Thyroid gland (tissue), 4 donors: ENCODE measurements at places on chromosomes 7 and 10. TPM values are rescaled to one million over a fixed set of nuclear protein-coding genes. Genes with fewer than 3 reads are reported as not detected.

The METTL2B gene
- total RNA-seq, result 29.9 TPM

DNA sequence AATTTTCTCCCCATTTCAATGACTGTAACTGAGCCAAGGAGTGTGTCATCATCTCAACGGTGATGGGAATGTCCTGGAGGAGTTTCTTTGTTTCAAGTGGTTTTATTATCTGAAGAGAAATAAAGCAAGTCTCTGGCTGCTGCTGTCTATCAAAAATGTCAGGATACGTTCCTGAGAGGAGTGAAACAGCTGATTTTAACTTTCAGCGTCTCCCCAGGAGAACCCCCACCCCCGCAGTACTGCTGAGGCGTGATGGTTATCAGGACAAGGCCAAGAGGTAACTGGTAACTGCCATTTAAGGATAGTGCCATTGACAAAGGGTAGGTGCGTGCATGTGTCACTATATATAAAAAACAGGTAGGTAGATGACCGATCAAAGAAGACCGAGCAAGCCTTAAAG is 70.3 kb upstream of the LRGUK start:
- DNase-seq, result no peak

The MACC1 gene
- total RNA-seq, result 7.7 TPM

DNA sequence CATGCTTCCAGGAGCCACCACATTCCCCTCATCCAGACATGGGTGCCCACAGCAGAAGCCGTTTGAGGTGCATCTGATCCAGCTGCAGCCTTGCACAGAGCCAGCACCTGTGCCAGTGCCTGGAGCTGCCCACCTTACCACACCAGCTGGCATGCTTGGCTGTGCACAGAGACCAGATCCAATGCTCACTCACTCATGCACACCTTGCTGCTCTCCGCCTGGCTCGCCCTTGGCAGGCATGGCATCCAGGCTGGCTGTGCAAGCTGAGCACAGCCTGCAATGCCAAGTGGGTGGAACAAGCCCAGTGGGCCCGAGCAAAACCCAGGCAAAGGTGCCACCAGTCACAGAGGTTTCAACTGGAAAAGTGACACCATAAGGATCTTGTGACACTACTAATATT is 66.9 kb upstream of the SEMA3A start:
- peak; percentile 81 for DNase-seq

- no peak for DNase-seq
Observed at GRCh38 chr7:139297795-139298194, 43.3 kb upstream of the FMC1 start.

DNA sequence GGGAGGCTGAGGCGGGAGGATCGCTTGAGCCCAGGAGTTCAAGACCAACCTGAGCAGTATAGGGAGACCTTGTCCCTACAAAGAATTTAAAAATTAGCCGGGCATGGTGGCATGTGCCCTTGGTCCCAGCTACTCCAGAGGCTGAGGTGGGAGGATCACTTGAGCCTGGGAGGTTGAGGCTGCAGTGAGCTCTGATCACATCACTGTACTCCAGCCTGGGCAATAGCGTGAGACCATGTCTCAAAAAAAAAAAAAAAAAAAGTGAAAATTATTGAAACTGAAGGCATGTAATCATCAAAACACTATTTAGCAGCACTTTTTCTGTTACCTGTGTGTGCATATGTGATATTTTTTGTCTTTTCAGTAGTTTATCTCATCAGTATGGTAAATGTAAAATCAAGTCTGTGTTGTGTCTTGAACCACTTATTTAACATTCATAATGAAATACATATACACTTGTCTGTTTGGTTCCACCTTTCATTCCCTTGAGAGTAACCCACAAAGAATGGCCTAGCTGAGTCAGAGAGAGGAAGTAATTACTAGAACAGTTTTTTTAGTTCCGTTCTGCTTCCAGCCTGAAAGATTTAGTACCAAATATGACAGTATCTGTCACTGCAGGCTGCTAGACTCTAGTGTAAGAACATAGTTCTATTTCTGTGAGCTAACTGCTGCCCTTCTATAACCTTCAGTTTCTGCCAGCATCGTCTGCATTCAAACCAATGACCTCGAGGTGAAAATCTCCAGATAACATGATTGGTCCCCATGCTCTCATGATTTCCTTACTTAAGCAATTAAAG is 68.6 kb downstream of the MMRN2 start:
- no peak for DNase-seq

- peak; percentile 84 for DNase-seq
Observed at GRCh38 chr10:124731551-124731950, 12.6 kb downstream of the FAM53B start.

The FANK1 gene
- total RNA-seq, result 10.9 TPM

DNA sequence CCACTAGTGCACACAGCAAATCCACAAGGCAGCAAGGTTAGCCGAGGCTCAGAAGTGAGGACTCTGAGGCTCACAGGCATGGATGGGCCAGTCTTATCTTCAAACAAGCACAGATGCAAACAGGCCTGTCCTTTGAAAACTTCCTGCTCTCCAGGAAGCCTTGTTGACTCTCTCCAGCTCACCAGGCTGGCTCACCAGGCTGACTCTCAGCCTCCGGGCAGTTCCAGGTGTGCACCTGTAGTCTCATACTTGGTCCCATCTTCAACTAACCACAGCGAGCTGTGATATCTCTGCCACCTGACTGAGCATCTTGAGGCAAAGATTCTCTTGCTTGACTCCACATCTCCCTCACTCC is 173.9 kb upstream of the ZMIZ1 start:
- no peak for DNase-seq

DNA sequence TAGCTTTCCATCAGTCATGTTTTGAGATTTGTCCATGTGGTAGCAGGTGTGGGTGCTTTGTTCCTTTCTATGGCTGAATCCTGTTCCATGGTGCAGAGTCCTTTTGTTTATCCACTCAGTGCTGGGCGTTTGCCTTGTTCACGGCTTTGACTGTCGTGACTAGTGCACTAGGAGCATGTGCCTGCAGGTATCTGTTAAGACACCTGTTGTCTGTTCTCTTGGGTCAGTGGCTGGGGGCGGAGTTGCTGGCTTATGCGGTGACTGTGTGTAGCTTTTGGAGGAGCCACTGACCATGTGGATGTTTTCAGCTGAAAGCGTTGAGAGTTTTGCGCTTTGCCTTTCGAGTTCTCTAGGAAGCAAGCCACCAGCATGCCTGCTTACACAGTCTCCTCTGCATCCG is 573.1 kb upstream of the FOXK1 start:
- no peak for DNase-seq

DNA sequence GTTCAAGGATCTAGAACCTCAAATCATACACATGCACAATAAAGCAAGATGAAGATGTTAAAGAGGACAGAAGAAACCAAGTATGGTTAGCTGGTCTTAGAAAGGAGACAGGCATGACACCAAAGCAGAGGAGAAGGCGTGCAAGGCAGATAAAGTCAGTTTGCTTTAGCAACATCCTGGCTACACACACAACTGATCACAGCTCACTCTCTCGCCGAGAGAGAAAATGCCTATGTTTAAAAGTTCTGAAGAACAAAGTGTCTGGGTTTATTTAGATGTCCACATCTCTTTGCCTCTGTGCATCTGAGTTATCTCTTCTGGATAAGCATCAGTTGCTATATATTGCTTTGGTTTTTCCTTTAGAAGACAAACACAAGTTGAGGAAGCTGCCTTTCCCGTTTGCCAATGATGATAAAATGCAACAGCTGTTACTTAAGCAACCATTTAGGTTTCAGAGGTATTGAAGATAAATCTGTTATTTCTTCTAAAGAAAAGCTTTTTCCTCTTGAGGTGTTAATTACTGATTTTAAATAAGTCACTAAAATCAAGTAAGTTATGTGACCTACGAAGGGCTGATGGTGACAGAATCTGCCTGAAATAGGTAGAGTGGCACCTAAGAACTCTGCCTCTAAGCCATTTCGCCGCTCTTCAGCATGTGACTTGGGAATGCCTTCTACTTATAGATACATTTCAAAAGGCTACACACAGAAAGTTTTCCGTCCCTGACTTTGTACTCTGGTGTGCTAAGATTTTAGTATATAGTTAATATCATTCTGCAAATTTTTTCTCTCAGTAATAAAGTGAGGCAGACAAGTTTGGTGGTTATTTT is 146.2 kb upstream of the ASAH2 start:
- DNase-seq, result no peak

The HOGA1 gene
- 0.67 TPM for total RNA-seq

DNA sequence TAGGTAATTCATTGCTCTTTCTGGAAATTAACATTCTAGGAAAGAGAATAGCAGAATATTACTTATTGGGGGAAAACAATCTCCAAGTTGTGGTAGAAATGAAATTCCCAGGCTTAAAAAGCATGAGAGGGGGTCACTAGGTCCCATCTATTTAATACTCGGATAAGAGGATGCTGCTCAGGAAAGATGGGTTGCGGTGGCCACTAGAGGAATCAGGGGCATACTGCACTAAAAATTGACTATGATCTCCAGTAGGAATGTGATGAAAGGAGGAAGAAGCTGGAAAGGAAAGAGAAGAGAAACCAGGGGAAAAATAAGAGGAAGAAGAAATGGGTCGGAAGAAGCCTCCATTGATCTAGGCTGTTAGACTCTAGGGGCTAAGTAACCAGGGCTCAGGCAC is 192.8 kb downstream of the GPAM start:
- no peak for DNase-seq

The CALN1 gene
- total RNA-seq, result 0.10 TPM

GRCh38 chr10:114301177-114301576 is 62.1 kb downstream of the VWA2 start:
- DNase-seq, result peak; percentile 1

The CTBP2 gene
- total RNA-seq, result 136 TPM

The SMO gene
- 17.2 TPM for total RNA-seq

- DNase-seq, result no peak
Observed at GRCh38 chr7:123096976-123097375, 101.5 kb upstream of the TAS2R16 start.

DNA sequence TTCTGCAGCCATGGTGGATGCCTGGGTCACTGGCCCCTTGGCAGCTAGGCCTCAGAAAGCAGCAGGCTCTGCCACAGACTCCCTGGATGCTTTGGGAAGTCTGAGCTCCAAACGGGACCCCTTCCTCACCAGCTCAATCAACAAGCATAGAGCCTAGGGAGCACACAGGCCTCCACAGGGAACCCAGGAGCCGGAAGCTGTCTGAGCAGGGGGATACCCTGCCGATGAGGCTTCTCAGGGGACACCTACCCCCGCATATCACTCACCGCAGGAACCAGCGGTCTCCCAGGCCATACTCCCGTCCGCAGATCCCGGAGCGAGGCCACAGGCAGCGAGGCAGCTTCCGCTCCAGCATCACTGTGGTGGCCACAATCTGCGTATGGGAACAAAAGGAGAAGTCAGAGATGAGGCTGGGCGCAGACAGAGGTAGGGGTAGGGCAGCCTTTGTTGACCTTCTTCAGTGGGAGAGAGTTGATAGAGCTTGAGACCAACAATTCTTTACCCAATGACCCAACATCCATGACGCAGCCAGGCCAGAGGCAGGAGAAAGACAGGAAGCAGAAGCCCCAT is 13.4 kb downstream of the TRPV6 start:
- DNase-seq, result no peak

- DNase-seq, result no peak
Observed at GRCh38 chr10:133132473-133133291, 27.3 kb upstream of the KNDC1 start.

DNA sequence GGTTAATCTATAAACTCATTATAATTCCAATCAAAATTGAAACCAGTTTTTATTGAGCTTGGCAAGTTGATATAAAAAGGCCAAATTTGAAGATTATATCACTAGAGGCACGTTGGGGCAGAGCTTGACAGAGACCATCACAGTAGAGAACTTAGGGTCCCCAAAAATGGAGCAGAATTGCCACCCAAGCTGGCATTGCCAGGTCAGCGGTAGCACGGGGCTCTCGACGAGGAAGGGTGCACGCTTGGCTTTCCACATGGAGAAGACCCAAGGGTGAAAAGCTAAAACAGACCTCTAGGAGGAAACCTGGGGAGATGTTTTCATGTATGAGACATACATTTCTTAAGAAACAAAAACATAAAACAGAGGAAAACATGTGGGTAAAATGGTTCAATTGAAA is 4.3 kb upstream of the JAKMIP3 start:
- no peak for DNase-seq

GRCh38 chr7:17957871-17958270 is 17.6 kb upstream of the SNX13 start:
- DNase-seq, result no peak

- no peak for DNase-seq
Observed at GRCh38 chr10:74486659-74487058, 335.6 kb downstream of the ADK start.

The GNG11 gene
- 10.7 TPM for total RNA-seq

GRCh38 chr10:126090911-126091728 is 194.8 kb downstream of the FANK1 start:
- no peak for DNase-seq

GRCh38 chr10:74518061-74518460 is 308.3 kb upstream of the KAT6B start:
- DNase-seq, result no peak

DNA sequence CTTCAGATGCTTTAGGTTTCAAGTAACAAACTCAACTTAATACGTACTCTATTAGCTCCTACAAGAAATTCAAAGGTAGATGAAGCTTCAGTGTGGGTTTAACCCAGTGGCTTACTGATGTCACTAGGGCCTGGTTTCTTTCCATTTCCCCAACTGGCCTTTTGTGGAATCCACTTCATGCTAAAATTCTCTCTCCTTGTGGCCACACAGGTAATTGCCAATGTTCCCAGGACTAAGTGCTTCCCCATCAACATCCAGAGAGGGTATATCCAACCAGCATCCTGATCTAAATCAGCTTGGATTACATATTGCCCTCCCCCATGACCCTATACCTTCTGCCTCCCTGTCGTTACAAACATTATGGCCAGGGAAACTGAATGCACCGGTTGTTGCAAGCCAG is 10.7 kb downstream of the FBXL13 start:
- DNase-seq, result no peak

DNA sequence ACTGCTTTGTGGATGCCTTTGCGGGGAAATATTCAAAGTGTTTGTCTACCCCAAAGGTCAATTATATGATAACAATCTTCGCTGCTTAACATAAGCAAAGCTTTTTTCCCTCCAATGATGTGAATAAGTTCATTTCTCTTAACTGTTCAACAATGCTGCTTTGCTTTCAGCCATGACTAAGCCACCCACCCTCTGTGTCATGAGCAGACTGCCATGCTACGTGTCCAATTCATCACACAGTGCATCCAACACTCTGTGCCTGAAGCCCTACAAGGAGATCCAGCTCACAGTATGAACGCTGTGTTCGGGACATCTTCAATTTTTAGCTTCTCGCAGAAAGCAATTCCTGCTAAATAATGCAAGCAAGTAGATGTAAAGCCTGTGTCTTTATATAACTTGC is 5.7 kb upstream of the TAS2R40 start:
- DNase-seq, result no peak

DNA sequence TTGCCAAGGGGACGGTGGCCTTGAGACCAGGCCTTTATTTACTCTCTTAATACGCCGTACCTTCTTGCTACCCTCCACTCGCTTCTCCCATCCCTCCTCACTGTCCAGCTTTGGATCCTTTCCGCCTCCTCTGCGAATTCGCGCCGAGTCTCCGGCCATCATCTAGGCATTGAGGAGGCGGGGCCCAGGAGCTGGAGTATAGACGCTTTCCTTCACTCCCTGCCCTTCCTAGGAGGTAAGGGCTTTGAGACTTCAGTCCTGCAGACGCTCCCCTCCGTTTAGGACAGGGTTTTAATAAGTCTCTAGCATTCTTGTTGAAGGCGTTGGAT is 538 bp downstream of the TFAM start:
- peak; percentile 16 for DNase-seq

- no peak for DNase-seq
Observed at GRCh38 chr7:69272101-69272500, 326.2 kb upstream of the AUTS2 start.

GRCh38 chr10:46534828-46535524 is 21.5 kb downstream of the GPRIN2 start:
- DNase-seq, result no peak

The VWDE gene
- total RNA-seq, result 2.7 TPM

The RBP3 gene
- not detected for total RNA-seq

- DNase-seq, result no peak
Observed at GRCh38 chr10:62475551-62475950, 101.4 kb downstream of the ZNF365 start.
